Stimulated activated CD4-positive, alpha-beta T cell treated with anti-CD3 and anti-CD28 coated beads, TNF-alpha, amount 100 ng/mL, for 1 hour (primary cell): ENCODE measurements at places on chromosomes 4 and X.

GRCh38 chrX:63657821-63658220, 127.2 kb downstream of the ARHGEF9 start:
- no peak for DNase-seq

- DNase-seq, result no peak
Measured at GRCh38 chrX:44244008-44244407, 99.5 kb downstream of the EFHC2 start.

DNA sequence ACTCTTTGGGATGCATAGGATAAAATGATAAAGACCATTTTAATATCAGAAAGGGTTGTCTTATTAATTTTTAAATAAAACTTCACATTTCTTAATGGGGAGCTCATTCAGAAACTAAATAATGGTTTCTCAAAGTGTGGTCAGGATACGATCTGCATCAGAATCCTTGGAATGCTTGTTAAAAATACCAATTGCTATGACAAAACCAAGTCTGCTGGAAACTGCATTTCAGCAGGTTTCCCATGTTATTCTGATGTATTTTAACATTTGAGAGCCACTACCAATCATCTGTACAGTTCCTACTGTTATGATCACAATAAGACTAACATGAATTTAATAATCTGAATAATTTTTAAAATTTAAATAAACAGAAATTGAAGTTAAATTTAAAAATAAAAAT, 115.1 kb downstream of the SOWAHB start:
- no peak for DNase-seq

- DNase-seq, result no peak
Measured at GRCh38 chrX:38211891-38212635, 8.6 kb downstream of the SRPX start.

DNA sequence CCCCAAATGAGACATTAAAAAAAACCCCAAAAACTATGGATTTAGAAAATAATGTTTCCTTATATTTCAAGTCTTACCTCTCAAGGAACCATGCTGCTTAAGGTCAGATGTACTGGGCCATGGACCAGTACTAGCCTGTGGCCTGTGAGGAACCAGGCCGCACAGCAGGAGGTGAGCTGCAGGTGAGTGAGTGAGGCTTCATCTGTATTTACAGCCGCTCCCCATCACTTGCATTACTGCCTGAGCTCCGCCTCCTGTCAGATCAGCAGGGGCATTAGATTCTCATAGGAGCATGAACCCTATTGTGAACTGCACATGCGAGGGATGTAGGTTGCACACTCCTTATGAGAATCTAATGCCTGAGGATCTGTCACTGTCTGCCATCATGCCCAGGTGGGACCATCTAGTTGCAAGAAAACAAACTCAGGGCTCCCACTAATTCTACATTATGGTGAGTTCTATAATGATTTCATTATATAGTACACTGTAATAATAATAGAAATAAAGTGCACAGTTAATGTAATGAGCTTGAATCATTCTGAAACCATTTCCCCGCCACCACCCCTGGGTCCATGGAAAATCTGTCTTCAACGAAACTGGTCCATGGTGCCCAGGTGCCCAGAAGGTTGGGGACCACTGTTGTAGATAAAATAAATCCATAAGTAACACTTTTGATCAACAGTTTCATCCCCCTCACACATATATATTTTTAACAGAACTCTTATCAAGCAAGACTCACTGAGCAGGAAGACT, 105.3 kb upstream of the CBR4 start:
- DNase-seq, result no peak

DNA sequence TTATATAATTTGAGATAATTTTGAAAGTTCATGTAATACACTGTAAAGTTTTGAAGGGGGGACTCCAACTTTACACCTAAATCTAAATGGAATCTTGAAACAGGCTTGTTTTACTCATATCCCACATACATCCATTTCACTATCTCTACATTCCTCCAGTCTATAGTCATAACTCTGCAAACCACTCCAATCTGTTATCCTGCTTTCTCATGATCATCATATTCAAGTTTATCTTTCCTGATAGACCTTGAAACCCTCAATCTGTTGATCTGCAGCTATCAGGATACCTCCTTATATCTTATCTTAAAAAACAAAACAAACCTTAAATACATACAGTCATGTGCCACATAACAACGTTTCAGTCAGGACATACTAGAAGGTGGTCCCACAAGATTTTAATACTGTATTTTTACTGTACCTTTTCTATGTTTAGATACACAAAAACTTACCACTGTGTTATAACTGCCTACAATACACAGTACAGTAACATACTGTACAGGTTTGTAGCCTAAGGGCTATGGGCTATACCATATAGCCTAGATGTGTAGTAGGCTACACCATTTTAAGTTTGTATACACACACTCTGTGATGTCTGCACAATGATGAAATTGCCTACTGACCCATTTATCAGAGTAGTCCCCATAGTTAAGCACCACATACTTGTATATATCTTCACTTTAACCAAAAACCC, 14.0 kb downstream of the CHIC2 start:
- DNase-seq, result no peak

DNA sequence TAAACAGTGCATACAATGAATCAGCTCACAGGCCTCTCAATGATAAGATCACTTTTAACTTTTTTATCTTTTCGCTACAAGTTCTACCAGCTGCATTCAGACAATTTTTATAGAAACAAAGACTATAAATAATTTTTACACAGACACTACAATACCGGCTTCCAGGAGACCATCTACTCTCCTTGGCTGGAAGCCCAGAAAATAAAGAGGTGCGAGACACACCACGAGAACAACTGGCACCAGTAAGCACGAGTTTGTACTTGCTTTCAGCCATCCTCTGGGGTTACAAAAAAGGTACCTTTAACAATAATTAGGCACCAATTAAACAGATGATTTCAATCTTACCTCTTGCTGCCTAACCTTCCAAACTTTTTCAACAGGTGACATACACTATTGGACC, 11.2 kb upstream of the PRDX4 start:
- DNase-seq, result no peak

- DNase-seq, result no peak
Measured at GRCh38 chr4:21806991-21807390, 141.6 kb downstream of the KCNIP4 start.

- no peak for DNase-seq
Measured at GRCh38 chr4:125389713-125390112, 75.0 kb downstream of the FAT4 start.

DNA sequence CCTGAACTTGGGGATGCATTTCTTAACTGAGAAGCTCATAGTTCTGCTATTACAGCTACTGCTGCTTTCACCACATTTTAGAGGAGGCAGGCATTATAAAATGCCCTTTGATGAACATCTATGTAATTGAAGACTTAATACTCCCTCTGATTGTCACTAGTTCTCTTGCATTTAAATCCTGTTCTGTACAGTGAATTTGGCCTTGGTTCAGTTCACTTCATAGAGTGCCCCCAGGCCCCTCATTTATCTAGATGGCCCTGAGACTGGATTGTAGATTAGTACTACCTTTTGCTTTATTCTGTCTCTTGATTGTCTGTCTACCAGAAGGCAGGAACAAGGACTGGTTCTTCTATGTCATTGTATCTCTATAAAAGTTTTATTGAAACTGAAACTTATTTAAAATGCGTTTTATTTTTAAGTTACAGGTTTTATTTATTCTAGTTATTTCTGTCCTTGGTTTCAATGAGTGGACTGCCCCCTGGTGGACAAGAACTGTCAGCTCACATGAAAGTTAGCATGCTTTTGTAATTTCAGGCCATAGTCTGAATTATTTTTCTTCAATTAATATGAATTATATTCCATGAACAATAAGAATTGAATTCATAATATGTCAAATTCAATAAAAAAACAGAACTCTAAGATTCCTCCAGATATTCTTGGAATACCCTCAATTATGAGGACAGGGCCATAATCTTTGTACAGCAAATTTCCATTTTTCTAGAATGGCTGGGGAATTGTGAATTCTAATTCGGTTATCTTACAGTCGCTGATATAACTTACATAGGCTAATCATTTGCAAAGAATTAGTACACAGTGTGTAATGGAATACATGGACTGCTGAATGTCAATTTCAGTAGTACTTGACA, 47.2 kb upstream of the TMEM33 start:
- no peak for DNase-seq
